ENCODE measurements at places on chromosomes 1 and 21.

GRCh38 chr1:59481881-59482505 lies 185.1 kb downstream of the FGGY start:
- no peak for DNase-seq

GRCh38 chr21:25822981-25823380 lies 88.2 kb downstream of the GABPA start:
- DNase-seq = no peak

GRCh38 chr1:203227371-203228083 lies 1.9 kb downstream of the CHIT1 start:
- DNase-seq = no peak

GRCh38 chr1:201490708-201491131 lies 16.2 kb downstream of the CSRP1 start:
- DNase-seq = no peak

GRCh38 chr1:201906336-201906735 lies 17.6 kb downstream of the SHISA4 start:
- no peak for DNase-seq

DNA sequence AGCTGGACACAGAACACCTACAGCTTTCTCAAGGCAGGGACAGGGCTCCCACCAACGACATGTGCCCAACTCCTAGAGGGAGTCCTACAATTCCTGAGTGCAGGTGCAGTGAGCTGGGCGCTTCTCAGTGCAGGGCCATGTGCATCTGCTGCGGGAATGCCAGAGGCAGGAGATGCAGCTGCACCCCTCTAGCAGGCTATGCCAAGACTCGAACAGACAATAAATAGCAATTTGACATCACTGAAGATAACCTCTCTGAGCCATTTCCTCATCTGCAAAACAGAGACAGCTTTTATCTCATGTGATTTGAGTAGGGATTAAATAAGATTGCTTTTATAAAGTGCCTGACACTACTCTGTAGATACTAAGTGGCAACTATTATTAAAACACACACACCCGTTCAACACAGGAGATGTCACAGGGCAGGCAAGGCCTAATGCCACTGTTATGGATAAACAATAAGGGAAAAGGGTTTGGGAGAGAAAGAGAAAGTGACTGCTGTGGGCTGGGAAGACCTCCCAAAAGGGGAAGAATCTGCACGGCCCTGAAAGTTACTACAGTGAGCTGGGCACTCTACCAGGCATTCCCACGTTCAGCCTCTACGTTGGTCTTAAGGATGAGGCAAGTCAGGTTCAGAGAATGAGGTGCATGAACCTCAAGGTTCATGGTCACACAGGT lies 5.7 kb downstream of the SLC9A1 start:
- no peak for DNase-seq

DNA sequence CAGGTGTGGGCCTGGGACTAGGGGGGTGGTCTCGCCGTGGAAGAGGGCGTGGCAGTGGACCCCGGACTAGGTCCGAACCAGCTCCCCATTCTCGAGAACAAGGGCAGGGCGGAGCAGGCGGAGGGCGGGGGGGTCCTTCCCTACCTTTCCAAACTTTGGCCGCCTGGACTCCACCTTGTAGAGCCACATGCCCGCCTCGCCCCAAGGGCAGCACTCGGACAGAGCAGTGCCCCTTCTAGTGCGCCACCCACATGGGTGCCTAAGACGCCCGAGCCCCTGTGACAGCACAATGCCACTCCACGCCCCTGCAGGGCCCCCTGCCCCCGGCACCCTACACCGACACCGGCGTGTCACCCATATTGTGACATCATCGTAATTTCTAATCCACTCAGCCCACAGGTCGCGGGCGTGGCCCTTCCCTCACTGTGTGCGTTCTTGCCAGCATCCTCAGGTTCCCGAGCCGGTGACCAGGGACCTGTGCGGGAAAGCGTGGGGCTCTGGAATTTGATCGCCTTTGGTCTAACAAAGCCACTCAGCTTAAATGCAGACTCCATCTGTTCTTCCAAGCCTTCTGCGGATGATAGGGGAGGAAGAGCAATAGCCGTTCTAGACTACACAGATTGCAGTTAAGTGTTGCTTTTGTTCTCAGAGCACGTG lies 553 bp upstream of the STMN1 start:
- DNase-seq = no peak

DNA sequence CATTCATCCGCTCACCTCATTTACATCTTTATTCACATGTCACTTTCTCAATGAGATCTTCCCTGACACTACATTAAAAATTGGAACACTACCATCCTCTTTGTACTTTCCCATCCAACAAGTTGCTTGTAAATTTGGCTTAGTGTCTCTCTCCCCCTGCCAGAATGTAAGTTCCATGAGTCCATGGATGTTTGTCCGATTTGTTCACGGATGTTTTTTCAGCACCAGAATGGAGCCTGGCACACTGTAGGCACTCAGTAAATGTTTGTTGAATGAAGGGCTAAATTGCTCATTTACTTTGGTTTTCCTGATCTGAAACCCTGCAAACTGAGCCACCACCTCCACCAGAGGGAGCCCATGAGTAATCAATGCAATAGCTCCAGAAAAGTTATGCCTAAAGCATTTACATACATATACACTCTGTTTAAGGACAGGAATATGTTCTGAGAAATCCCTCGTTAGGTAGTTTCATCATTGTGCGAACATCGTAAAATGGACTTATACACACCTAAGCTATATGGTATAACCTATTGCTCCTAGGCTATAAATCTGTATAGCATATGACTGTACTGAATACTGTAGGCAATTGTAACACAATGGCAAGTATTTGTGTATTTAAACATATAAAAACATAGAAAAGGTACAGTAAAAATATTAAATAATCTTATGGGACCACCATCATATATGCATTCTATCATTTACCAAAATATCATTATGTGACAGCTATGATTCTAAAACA lies 2.8 kb upstream of the EYA3 start:
- peak; percentile 88 for DNase-seq

- DNase-seq = peak; percentile 81
These were observed 4.5 kb downstream of the C1orf232 start for GRCh38 chr1:26164036-26164860.

- DNase-seq = no peak
These were observed at the start of gene CNIH3 for GRCh38 chr1:224615861-224616755. CNIH3 (plus strand) TSS chr1:224616317; CDS start chr1:224617175, 858 bp downstream.

GRCh38 chr1:241518476-241519307 lies 863 bp downstream of the FH start:
- no peak for DNase-seq

GRCh38 chr1:59857679-59858354 lies 43.1 kb downstream of the HOOK1 start:
- DNase-seq = no peak

GRCh38 chr1:29541631-29542030 lies 305.3 kb downstream of the PTPRU start:
- no peak for DNase-seq

DNA sequence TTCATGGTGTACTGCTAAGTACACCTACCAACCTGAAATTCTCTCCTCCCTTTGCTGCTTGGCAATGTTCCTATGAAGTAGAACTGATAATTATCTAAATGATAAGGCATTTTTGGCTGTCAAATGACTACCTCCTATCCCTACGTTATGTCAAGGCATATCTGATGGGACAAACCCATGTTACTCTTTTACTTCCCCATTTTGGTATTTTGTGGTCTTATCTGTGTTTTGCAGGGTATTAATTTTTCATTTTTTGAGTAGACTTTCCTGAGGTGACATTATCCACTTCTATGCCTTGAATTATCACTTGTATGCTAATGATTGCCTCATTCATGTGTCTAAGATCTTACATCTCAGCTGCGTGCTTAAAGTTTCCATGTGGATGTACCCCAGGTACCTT lies 499.6 kb upstream of the B3GALT2 start:
- no peak for DNase-seq
